ENCODE measurements at places on chromosomes 1 and 21. TPM values are rescaled to one million over a fixed set of nuclear protein-coding genes. Genes with fewer than 3 reads are reported as not detected.
A peak's percentile ranks its signal among the peaks of the same experiment; 100 is the strongest.

DNA sequence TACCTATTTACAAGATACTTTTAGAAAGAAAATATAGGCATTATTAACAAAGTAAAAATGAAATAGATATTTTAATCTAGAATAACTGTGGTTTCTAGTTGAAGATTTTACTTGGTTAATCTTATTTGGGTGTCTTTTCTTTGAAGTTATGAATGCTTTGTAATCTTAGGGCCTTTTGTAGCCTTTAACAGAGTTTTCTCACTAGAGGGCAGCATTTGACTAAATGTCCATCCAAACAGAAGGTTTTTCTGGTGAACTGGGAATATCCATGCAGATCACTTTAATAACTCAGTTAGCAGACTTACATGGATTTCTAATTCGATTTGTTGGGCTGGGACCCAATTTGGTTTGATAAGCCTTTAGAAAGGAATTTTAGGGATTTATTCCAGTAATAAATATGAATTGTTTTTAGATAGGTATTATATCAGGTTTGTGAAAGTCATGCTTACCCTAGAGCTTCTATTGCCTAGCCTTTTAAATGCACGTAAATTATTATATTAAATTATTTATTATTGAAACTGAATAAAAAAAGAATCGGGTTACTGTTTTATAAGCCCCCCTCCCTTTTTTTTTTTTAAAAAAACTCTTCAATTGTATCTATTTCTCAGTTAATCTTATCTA, 119.7 kb downstream of the ZNF326 start:
- no peak for DNase-seq
- H3K27ac ChIP-seq: no peak overlapping the region
- H3K4me1 ChIP-seq: no peaks in the 10 kb centered on the region
- H3K27me3 ChIP-seq: peaks cover 16% of the 10 kb centered on the region
- no peaks in the 10 kb centered on the region for H3K36me3 ChIP-seq

- H3K4me3 ChIP-seq: no peak overlapping the region
- peaks cover 14% of the 10 kb centered on the region for H3K4me1 ChIP-seq
- H3K36me3 ChIP-seq: peaks cover 18% of the 10 kb centered on the region
- no peaks in the 10 kb centered on the region for H3K27me3 ChIP-seq
- no peak for DNase-seq
Measured at GRCh38 chr1:197632005-197632404, 143.3 kb downstream of the DENND1B start.

GRCh38 chr1:78370779-78371482, 119.8 kb upstream of the PTGFR start:
- no peaks in the 10 kb centered on the region for H3K4me1 ChIP-seq
- no peak overlapping the region for H3K27ac ChIP-seq
- DNase-seq: no peak
- peaks cover 2% of the 10 kb centered on the region for H3K27me3 ChIP-seq
- H3K4me3 ChIP-seq: no peak overlapping the region

AADACL3 gene
- not detected for total RNA-seq

GRCh38 chr1:36324353-36324703, 883 bp upstream of the EVA1B start:
- H3K4me1 ChIP-seq: peaks cover 32% of the 10 kb centered on the region
- H3K4me3 ChIP-seq: peak overlapping the region; percentile 76
- H3K27ac ChIP-seq: no peak overlapping the region
- H3K27me3 ChIP-seq: peaks cover 18% of the 10 kb centered on the region
- DNase-seq: no peak

IER5 gene
- total RNA-seq: 155 TPM

DNA sequence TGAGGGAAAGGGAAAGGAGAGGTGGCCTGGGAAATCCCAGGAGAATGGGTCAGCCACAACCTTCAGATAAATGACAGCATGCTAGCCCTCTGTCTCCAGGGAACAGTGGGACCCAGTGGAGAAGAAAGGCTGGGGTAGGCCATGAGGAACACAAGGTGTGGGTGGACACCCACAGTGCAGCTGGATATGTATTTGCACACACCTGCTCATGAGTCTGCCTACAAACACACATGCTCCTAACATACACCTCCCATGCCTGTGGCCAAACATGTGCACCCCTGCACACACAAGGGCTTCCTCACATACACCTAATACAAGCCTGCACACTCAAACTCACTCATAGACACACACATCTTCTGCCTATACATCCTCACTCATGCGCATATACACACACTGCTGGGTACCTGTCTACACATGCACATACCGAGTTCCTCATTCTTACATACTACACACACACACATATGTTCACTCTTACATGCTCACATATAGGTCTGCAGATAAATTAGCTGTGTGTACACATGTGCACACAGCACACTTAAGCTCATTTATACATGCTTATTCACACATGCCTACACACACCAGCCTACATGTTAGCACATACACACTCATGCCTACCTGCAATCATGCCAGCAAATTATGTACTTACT, 3.6 kb downstream of the C1orf216 start:
- H3K27me3 ChIP-seq: no peaks in the 10 kb centered on the region
- H3K27ac ChIP-seq: no peak overlapping the region
- DNase-seq: no peak
- peaks cover 28% of the 10 kb centered on the region for H3K4me1 ChIP-seq
- H3K4me3 ChIP-seq: no peak overlapping the region
- peaks cover 6% of the 10 kb centered on the region for H3K36me3 ChIP-seq

DNA sequence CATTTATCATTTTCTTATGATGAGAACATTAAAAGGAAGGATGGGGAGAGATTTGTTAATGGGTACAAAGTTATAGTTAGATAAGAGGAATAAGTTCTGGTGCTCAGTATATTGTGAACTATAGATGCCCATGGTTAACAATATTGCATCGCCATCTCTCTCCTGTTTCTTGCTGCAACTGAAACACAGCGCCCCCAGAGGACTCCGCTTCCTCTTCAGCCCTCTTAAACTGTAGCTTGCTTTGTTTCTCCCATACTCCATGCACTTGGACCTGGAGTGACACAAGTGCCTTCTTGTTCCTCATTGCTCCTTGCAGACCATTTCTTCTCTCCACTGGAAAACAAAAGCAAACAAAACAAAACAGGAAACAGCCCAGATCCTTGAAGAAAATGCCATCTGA, 70.1 kb upstream of the NTPCR start:
- H3K4me1 ChIP-seq: no peaks in the 10 kb centered on the region
- peaks cover 1% of the 10 kb centered on the region for H3K27me3 ChIP-seq
- no peak overlapping the region for H3K4me3 ChIP-seq
- DNase-seq: no peak

DNA sequence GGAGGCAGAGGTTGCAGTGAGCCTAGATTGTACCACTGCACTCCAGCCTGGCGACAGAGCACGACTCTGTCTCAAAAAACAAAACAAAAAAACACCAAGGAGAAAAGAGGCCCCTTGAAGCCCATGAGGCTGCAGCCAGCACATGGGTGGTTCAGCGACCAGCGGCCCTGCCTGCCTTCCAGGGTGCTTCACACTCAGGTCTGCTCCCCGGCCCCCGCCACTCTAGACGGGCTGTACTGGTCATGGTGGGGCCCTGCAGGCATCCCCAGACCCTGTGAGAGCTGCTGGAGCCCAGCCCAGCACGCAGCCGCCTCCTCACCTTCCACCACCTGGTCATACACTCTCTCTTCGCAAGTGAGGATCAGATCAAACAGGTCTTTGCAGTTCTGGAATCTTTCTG, 4.1 kb upstream of the TMEM240 start:
- no peaks in the 10 kb centered on the region for H3K27me3 ChIP-seq
- peaks cover 15% of the 10 kb centered on the region for H3K36me3 ChIP-seq
- H3K27ac ChIP-seq: no peak overlapping the region
- H3K4me1 ChIP-seq: peaks cover 4% of the 10 kb centered on the region
- DNase-seq: no peak

DNA sequence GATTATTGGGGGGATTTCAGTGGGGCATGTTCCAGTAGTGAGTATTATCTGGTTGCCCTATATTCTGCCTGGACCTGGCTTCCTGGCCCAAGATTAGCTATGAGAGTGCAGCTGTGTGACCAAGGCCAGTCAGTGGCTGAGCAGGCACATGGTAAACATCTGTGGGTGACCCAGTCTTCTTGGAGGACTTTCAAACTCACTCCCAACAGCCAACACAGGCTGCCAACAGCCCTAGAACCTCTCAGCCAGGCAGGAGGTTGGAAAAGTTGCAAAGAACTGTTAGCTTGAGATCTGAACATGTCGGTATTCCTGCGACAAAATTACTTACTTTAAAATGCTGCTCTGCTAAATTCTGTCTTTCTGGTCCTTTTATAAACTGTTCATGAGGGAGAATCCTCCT, 192.4 kb downstream of the TGFBR3 start:
- peaks cover 5% of the 10 kb centered on the region for H3K27me3 ChIP-seq
- no peak for DNase-seq
- H3K27ac ChIP-seq: no peak overlapping the region
- no peaks in the 10 kb centered on the region for H3K36me3 ChIP-seq

GRCh38 chr21:31293986-31294385, 50.1 kb downstream of the TIAM1 start:
- DNase-seq: no peak
- H3K4me3 ChIP-seq: no peak overlapping the region
- H3K36me3 ChIP-seq: no peaks in the 10 kb centered on the region
- no peak overlapping the region for H3K27ac ChIP-seq
- peaks cover 4% of the 10 kb centered on the region for H3K27me3 ChIP-seq
- H3K4me1 ChIP-seq: no peaks in the 10 kb centered on the region

- no peak overlapping the region for H3K27ac ChIP-seq
- H3K36me3 ChIP-seq: no peaks in the 10 kb centered on the region
- peaks cover 15% of the 10 kb centered on the region for H3K4me1 ChIP-seq
- no peak for DNase-seq
- peaks cover 39% of the 10 kb centered on the region for H3K27me3 ChIP-seq
Measured at GRCh38 chr1:81803431-81804110, 2.8 kb downstream of the ADGRL2 start.

DNA sequence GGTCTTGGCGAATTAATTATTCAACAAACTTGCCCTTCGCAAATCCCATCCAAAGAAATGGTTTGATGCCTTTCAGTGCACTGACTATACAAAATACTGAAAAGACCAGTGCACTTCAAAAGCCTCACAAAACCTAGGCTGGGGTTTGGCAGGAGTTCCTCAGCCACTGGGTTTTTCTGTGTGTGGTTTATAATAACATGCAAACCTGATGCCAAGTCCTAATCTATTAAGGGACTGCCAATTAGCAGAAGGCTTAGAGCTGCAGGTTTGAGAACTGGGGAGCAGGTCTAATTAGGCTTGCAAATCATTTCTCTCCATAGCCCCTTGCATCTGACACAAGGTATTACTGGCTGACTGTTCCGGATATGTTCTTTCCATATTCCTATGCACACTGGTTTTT, 27.7 kb downstream of the PLPP3 start:
- peaks cover 10% of the 10 kb centered on the region for H3K4me1 ChIP-seq
- H3K36me3 ChIP-seq: no peaks in the 10 kb centered on the region
- no peaks in the 10 kb centered on the region for H3K27me3 ChIP-seq
- H3K4me3 ChIP-seq: no peak overlapping the region

DNA sequence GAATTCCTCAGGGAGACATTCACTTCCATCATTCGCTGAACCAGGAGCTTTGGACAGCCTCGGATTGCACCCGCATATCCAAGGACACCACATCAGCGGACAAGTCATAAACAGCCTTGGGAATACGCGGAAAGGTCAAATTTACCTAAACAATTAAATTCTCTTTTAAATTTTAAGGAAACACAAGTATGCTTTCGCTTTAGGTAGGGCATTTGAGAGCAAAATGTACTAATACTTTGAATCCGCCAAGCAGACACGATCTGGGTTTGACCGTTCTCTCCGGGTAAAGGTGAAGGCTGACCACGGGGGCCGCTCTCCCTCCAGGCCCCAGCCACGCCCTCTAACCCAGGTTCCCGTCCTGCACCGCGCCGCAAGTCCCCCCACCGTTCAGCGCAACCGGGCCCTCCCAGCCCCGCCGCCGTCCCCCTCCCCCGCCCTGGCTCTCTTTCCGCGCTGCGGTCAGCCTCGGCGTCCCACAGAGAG, 479 bp upstream of the ACADM start:
- DNase-seq: no peak
- peak overlapping the region; percentile 94 for H3K27ac ChIP-seq
- H3K36me3 ChIP-seq: peaks cover 6% of the 10 kb centered on the region
- peak overlapping the region; percentile 100 for H3K4me3 ChIP-seq
- H3K27me3 ChIP-seq: no peaks in the 10 kb centered on the region

SLC35F3 gene
- not detected for total RNA-seq

TDRD10 gene
- total RNA-seq: not detected

DNA sequence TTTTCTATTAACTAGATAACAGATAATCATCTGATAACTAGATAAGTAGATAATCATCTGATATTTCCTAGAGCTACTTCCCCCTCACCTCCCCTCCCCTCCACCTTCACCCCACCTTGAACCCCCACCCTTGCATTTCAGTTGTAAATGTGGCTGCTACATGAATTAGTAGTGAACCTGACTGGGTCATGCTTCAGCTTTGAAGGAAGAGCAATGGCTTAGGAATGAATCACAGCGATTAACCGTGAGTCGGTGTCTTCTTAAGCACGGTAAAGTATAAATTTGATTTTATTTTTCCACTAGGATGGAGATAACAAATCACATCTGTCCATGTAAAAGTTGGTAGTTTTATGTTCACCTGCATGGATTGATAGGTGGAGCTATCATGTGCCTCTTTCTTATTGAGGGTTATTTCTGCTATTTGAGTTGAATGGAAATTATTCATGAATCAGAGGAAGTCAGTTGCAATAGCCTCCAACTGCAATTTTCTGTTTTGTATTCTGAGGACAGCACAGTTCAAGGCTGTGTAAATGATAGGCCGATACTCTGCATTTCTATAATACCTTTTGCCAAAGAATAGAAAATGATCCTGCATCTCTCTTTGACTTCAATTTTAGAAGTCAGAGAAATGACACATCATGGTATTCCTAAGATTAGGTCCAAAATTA, 235.0 kb downstream of the PTGER3 start:
- H3K36me3 ChIP-seq: no peaks in the 10 kb centered on the region
- no peak overlapping the region for H3K27ac ChIP-seq
- H3K4me3 ChIP-seq: no peak overlapping the region
- no peak for DNase-seq
- H3K4me1 ChIP-seq: no peaks in the 10 kb centered on the region

GRCh38 chr21:42337830-42338728, 12.7 kb downstream of the TFF2 start:
- H3K27me3 ChIP-seq: peaks cover 13% of the 10 kb centered on the region

DNA sequence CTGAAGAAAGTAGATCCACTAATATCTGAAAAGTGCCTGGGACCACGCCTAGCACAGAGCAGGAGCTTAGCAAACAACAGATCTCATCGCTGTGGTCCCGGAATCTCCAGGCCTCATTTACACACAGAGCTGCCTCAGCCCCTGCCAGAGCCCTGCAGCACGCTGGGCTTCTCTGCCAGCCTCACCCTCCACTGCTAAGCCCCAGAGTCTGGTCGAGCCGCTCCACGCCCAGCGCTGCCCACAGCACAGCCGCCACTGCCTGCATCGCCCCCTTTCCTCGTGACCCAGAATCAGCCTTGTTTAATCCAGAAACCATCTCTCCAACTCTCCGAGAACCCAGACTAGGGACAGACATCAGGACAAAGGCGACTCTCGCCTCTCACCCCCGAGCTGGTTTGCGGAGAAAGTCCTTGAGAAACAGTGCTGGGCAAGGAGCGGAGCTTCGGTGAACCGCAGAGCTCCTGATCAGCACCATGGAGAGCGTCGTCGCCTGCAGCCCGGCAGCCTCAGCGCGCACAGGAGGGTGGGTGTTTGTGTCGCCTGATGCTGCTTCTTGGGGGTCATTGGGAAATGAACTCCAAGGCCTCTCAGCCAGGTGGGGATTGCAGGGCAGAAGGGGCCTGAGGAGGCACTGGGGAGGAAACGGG, 145.1 kb downstream of the NPHP4 start:
- no peak overlapping the region for H3K27ac ChIP-seq
- DNase-seq: no peak
- no peak overlapping the region for H3K4me3 ChIP-seq
- H3K36me3 ChIP-seq: no peaks in the 10 kb centered on the region
- no peaks in the 10 kb centered on the region for H3K4me1 ChIP-seq

COL11A1 gene
- total RNA-seq: not detected

Data from activated B cell treated with CpG ODN at 0.5 μM for 24 hours (primary cell).